Fibroblast of skin of right quadriceps (primary cell): ENCODE measurements at places on chromosomes 4 and X.
A peak's percentile ranks its signal among the peaks of the same experiment; 100 is the strongest.

- DNase-seq = no peak
Measured at GRCh38 chrX:72313707-72314641, 8.3 kb upstream of the CITED1 start.

- no peak for DNase-seq
Measured at GRCh38 chr4:8289956-8290700, 20.6 kb downstream of the HTRA3 start.

- peak; percentile 5 for DNase-seq
Measured at GRCh38 chrX:46628460-46629371, 55.2 kb downstream of the CHST7 start.

DNA sequence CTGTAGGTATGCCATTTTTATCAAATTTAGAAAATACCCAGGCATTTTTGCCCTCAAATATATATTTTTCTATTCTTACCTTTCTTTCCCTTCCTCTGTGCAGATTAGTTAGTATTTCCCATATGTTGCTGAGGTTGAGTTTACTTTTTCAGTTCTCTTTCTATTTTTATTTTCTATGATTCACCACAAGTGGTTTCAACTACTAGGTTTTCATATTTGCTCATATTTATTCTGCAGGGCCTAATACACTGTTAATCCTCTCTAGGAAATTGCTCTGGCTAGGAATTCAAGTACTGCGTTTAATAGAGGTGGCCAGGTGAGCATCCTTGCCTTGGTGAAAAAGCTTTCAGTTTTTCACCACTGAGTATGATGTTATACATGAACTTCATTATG, 1535.3 kb upstream of the PCDH10 start:
- no peak for DNase-seq

DNA sequence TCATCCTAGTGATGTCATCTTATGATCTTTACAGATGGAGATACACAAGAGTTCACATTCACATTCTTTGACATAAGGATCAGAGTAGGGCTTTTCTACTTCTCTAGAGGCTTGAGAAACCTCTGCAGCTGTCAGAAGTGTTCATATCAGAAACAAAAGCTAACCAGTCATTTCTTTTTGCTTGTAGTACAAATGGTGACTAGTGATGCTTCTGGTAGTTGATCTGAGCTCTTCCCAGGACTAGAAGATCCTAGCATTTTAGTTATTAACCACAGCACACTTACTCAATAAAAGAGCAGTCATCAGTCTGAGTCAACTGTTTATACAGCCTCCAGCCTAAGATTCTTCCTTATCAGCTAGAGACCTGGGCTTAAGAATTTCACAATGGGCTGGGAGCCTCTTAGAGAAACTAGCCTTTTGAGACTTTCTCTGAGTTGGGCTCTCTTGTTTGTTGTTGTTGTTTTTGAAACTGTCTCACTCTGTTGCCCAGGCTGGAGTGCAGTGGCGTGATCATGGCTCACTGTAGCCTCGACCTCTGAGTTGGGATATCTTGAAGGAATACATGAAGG, 84.1 kb downstream of the TMEM164 start:
- peak; percentile 89 for DNase-seq

- DNase-seq = no peak
Measured at GRCh38 chr4:15601862-15602261, 53.3 kb downstream of the FBXL5 start.

- DNase-seq = no peak
Measured at GRCh38 chrX:18898492-18898891, 85.4 kb downstream of the PHKA2 start.

DNA sequence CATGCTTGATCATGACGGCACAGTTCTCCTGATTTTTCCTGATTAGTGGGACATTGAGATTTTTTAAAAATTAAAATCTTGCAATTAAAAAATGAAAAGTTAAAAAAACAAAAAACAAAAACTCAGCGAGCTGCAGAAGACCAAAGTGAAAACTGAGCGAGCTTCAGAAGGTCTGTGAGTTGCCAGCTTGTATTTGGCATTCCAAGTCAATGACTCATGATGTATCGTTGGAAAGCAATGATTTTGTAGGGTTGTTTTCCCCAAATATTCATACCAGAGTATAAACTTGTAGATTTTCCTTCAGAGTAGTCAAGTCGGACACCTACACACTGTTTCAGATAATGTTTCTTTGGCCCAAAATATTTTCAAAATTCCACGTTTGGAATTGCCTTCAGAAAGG, 76.9 kb downstream of the LRRC66 start:
- DNase-seq = peak; percentile 18

DNA sequence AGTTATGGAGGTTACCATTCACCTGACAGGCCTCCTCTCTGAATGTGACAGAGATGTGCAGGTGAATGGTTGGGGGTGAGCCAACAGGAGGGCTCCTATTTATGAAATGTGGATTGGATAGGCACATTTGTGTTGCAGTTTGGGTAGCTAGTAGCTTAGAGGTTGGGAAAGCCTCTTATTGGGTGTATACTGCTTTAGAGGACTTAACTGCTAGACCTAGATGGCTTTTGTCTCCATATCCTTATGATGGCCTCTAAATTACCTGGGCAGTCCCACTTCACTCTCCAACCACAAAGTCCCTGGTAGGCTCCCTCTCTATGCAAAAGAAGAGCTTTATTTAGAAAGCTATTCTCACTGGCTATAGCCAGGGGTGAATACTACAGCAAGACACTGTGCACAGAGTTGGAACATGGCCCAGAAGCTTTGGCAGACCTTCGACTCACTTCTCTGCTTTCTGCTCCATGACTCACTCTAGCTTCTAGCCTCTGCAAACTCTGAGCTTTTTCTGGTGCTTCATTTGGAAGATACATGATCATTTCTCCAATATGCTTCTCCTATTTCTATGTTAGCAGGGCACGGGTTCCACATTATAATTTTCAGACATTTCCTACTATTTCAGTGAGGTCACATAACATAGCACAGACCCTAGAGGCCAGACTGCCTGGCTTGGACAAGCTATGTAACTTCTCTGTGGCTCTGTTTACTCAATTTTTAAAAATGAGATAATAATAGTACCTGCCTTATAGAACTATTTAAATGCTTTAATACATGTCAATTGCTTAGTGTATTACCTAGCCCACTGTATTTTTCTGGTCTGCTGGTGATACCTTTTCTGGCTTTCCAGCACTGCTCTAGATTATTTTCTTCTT, 6.0 kb upstream of the VGLL1 start:
- DNase-seq = peak; percentile 81

DNA sequence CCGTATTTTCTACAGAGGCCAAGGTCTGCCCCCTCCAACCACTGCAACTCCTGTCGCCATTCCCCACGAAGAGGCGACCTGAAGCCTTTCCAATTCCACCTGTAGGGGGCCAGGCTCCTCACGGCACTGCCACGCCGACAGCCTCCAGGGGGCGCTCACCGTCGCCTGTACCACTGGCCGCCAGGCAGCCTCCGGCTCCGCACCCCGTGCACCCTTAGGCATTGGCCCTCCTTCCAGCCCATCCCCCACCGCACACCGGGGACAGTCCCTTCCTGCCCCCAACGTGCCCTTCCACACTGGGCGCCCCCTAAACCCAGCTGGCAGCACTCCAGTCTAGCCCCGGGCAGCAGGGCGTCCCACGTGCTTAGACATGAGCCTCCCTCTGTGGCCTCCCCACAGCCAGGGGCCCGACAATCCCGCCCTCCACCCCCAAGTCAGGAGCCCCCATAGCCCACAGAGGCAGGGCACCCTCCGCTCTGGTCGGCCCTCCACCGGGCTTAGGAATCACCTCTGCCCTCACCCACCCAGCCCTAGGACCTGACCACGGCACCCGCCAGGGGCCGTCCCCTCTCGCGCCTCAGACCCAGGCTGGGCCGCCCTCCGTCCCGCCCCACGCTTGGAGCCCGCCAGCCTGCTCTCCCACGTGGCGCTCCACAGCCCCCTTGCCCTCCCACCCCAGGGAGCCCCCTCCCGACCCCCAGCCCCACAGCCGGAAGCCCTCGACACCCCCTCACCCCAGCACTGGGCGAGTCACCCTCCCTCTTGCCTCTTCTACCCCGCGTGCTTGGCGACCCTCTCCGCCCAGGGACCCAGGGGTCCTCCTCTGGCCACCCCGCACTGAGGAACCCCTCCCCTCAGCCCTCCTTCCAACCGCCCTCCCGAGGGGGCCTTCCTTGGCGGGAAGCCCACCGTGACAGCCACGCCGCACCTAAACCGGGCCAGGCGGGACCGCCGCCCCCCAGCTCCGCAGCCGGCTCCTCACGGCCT, 711 bp downstream of the PNMA6E start:
- no peak for DNase-seq

- no peak for DNase-seq
Measured at GRCh38 chr4:98643755-98644154, 14.7 kb downstream of the TSPAN5 start.

GRCh38 chrX:32084757-32085156, 1012.9 kb upstream of the FTHL17 start:
- no peak for DNase-seq

DNA sequence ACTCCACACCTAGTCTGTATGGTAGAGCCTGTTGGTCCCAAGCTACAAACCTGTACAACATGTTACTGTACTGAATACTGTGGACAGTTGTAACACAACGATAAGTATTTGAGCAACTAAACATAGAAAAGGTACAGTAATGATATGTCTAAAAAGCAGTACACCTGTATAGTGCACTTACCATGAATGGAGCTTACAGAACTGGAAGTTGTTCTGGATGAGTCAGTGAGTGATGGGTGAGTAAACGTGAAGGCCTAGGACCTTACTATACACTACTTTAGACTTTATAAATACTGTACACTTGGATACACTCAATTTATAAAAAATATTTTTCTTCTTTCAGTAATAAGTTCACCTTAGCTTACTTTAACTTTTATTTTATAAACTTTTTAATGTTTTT, 104.0 kb downstream of the TMA16 start:
- no peak for DNase-seq

GRCh38 chr4:21242163-21242562, 541.9 kb downstream of the PACRGL start:
- no peak for DNase-seq

DNA sequence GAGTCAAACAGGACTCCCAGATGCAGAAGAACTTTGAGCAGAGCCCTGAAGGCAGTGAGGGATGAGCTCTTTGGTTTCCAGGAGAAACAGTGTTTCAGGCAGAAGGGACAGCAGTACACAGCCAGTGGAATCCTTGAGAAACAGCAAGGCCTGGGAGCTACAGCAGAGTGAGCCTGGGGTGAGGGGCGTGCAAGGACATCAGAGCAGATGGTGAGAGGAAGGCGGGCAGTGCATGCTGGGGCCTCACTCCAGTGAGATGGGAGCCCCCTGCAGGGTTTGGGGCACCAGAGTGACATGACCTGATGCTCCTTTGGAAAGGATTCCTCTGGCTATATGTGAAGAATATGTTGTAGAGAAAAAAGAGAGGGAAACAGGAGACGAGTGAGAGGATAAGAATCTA, 98.1 kb upstream of the EGFL6 start:
- no peak for DNase-seq

GRCh38 chr4:172393220-172393619, 580.0 kb downstream of the GALNTL6 start:
- DNase-seq = no peak
